ENCODE measurements at places on chromosomes 5 and 9.

DNA sequence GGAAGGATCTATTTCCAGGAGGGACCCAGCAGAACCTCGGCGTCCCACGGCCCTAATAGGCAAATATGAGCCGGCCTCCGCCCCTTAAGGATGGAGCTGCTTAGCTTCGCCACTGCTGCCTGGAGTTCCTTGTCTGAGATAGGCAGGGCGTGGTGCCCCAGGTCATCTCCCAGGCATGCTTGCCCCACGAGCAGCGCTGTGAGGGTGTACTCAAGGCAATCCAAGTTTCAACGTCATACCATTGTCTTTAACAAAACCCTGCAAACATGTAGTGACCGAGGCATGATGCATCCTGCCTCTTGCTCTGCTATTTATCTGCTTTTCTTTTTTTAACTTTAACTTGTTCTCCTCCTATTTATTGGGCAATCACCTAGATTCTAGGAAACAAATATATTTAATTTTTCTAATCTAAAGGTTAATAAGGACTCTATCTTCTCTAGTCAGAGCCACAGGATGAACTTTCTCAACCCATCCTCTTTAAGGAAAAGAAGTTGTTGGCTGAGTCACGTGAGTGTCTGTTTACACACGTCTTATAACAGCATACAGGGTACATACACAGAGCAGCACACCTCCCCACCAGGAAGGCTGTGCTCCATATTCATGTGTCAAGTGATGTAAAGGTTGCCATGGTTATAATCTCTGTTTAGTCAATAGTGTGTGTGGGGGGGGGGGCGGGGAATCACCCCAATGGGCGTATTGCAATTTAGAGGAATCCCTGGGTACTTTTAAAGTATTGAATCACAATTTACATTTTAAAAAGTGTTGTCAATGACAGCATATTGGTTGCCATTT lies 27.3 kb upstream of the ZSWIM6 start:
- peaks cover 9% of the 10 kb centered on the region for H3K27me3 ChIP-seq
- no peak overlapping the region for H3K27ac ChIP-seq
- H3K36me3 ChIP-seq: peaks cover 1% of the 10 kb centered on the region
- no peak for DNase-seq
- no peak overlapping the region for H3K4me3 ChIP-seq

DNA sequence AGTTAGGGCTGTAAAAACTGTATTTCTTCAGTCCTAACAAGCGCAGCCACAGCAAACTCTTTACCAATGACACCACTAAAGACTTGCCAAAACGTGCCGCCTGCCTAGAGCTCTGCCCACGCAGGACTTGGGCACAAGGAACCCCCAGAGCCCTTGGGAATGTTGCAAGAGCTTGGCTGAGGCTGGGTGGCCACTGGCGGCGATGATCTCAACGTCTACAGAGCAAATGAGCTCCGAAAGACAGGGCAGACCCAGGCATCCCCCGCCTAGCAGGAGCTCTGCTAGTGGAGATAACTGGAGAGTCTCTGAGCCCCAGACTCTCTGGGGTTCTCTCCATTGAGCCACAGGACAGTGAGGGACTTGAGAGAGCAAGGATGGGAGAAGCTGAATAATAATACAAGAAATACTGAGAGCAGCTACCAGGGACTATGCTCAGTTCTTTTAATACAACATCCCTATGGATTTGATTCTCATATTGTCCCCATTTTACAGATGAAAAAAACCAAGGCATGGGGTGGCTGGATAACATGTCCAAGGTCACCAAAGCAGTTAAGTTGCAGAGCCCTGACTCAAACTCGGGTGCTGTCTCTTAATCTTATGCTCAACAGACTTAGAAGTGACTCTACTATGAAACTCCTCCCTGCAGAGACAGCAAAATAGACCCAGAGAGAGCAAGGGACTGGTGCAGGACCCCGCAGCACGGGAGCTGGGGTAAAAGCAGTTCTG lies 32.5 kb downstream of the SHB start:
- DNase-seq: no peak
- H3K4me3 ChIP-seq: no peak overlapping the region
- no peak overlapping the region for H3K27ac ChIP-seq

DNA sequence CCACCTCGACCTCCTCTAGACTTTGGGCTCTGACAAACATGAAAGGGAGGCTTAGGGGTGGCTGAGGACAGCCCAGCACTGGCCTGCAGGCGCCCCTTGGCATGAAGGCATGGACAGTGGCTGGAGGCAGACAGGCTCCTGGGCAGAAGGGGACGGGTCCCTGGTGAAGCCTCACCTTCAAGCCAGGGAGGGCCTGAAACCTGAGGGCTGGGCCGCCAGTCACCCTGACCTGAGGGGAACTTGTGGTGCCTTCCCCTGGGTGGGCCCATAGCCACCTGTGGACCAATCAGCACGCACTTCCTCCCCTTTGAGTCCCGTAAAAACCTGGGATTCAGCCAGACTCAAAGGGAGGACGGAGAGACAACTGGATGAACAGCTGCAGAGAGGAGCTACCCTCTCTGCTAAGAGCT lies 90.4 kb upstream of the PUM3 start:
- no peak overlapping the region for H3K27ac ChIP-seq
- H3K4me1 ChIP-seq: no peaks in the 10 kb centered on the region
- no peak for DNase-seq

- no peaks in the 10 kb centered on the region for H3K4me1 ChIP-seq
- no peak overlapping the region for H3K4me3 ChIP-seq
- no peaks in the 10 kb centered on the region for H3K27me3 ChIP-seq
- DNase-seq: no peak
- H3K27ac ChIP-seq: no peak overlapping the region
Observed at GRCh38 chr5:155104441-155104840, 90.9 kb downstream of the KIF4B start.

DNA sequence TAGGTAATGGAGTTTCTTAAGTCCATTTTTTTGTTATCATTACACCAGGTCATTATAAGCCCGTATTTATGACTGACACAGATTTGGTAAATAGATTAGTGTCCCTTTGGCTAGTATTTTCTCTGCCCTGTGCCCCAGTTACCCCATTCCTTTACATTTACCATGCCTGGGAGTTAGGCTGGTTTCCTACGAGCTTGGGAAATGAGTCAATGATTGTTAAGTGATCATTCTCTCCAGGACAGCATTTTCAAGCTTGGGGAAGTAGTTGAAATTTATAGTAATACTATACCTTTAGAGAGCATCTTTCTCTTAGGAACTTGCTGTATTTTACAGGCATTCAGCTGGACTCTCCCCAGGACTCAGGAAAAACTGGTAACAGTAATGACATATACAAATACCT lies 573.1 kb downstream of the TLE4 start:
- no peaks in the 10 kb centered on the region for H3K27me3 ChIP-seq
- no peaks in the 10 kb centered on the region for H3K36me3 ChIP-seq
- H3K27ac ChIP-seq: no peak overlapping the region
- H3K4me1 ChIP-seq: no peaks in the 10 kb centered on the region

DNA sequence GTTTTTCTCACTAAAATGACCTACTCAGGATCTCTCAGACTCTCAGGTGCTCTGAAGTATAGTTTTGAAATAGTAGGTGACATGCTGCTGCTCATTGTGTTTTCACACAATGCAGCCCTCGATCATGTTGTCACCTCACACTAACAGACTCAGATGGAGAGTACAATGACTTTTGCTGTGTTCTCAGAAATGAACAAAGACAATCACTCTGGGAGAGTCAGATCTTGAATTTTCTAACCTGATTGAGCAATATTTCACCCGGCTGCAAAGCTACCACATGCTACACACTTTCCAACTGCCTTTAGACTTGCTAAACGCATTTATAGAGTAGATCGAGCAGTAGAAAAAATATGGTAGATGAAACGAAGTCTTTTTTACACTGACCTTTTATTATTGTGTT lies 113.4 kb downstream of the ST8SIA4 start:
- no peak for DNase-seq
- no peaks in the 10 kb centered on the region for H3K27me3 ChIP-seq
- no peak overlapping the region for H3K4me3 ChIP-seq
- peak overlapping the region; percentile 24 for H3K27ac ChIP-seq

DNA sequence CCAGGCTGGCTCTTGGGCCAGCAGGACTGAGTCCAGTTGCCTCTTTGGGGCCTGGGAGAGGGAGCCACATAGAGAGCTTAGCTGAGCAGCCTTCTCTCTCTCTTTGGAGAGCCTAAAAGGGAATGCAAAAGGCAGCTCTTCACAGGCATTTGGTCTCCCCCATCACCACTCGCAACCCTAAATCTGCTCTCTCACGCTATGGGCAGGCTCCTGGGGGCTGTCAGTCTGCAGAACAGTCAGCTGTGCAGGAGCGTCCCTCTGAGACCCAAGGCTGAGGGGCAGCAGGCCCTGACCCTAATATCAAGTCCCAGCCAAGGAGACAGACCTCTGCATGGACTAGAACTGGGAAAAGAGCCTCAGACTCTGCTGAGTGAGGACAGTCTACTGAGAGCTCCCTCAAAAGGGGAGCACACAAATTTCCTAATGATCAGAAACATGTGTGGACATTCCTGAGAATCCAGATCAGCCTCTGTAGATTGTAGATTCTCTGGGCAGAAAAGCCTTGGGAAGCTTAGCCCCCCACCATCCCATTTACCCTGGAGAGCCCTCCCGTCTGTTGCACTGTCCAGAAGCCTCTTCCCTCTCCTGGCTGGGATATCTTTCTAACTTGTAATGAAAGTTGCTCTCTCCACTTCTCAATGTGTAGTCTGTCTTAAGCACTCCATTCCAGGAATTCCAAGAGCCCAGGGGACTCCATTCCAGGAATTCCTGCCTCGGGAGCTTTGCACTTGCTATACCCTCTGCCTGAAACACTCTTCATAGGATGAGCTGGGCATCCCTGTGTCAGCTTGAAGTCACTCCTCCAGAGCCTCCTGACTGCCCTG lies 79.4 kb downstream of the FAM114A2 start:
- no peak for DNase-seq
- no peaks in the 10 kb centered on the region for H3K36me3 ChIP-seq
- no peak overlapping the region for H3K4me3 ChIP-seq
- no peak overlapping the region for H3K27ac ChIP-seq

GRCh38 chr9:121353241-121354061 lies 16.6 kb downstream of the STOM start:
- H3K4me3 ChIP-seq: peak overlapping the region; percentile 54
- peaks cover 65% of the 10 kb centered on the region for H3K36me3 ChIP-seq
- peaks cover 70% of the 10 kb centered on the region for H3K4me1 ChIP-seq
- H3K27ac ChIP-seq: peak overlapping the region; percentile 96
- peak; percentile 92 for DNase-seq

GRCh38 chr5:73853091-73853490 lies 227.1 kb downstream of the ARHGEF28 start:
- H3K27ac ChIP-seq: no peak overlapping the region
- H3K4me3 ChIP-seq: no peak overlapping the region
- no peaks in the 10 kb centered on the region for H3K36me3 ChIP-seq
